Activated CD4-positive, alpha-beta T cell treated with anti-CD3 and anti-CD28 coated beads, Interleukin-2, amount 10 ng/mL, durations not matched to agents 24 days and 14 days (primary cell): ENCODE measurements at places on chromosomes 7 and 10.
A peak's percentile ranks its signal among the peaks of the same experiment; 100 is the strongest.

- DNase-seq, result no peak
- H3K36me3 ChIP-seq, result no peaks in the 10 kb centered on the region
- no peak overlapping the region for H3K4me3 ChIP-seq
- H3K4me1 ChIP-seq, result no peaks in the 10 kb centered on the region
These were observed 43.8 kb upstream of the PAPSS2 start for GRCh38 chr10:87615856-87616255.

GRCh38 chr10:124509880-124510632, 48.4 kb downstream of the LHPP start:
- peaks cover 5% of the 10 kb centered on the region for H3K4me1 ChIP-seq
- no peak for DNase-seq
- H3K4me3 ChIP-seq, result no peak overlapping the region
- H3K27ac ChIP-seq, result no peak overlapping the region

- peaks cover 37% of the 10 kb centered on the region for H3K4me1 ChIP-seq
- no peak for DNase-seq
- no peaks in the 10 kb centered on the region for H3K27me3 ChIP-seq
- peaks cover 50% of the 10 kb centered on the region for H3K36me3 ChIP-seq
- H3K4me3 ChIP-seq, result no peak overlapping the region
These were observed 3.5 kb downstream of the ERLIN1 start for GRCh38 chr10:100182281-100182680.

DNA sequence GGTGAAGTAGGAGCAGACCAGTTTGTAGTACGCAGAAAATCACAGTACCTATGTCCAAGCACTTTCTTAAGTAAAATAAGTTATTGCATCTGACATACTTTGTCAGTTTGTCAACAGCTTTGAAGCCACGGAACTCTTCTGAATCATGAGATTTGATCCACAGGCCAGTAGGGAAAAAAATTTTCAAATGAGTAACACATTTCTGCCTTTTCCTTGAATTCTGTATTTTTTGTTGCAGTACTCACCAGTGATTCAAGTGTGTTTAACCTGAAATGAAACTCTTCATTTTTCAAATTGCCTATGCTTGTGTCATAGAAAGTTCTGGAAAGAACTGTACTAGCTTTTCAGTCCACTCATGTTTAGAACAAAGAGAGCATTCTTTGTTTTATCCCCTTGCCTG, 337.7 kb downstream of the GATA3 start:
- H3K4me1 ChIP-seq, result peaks cover 3% of the 10 kb centered on the region
- H3K27ac ChIP-seq, result no peak overlapping the region
- H3K4me3 ChIP-seq, result no peak overlapping the region
- no peaks in the 10 kb centered on the region for H3K36me3 ChIP-seq
- DNase-seq, result no peak

- H3K27ac ChIP-seq, result no peak overlapping the region
- DNase-seq, result no peak
- no peaks in the 10 kb centered on the region for H3K36me3 ChIP-seq
- no peak overlapping the region for H3K4me3 ChIP-seq
These were observed 916.2 kb upstream of the GHITM start for GRCh38 chr10:83222832-83223742.

DNA sequence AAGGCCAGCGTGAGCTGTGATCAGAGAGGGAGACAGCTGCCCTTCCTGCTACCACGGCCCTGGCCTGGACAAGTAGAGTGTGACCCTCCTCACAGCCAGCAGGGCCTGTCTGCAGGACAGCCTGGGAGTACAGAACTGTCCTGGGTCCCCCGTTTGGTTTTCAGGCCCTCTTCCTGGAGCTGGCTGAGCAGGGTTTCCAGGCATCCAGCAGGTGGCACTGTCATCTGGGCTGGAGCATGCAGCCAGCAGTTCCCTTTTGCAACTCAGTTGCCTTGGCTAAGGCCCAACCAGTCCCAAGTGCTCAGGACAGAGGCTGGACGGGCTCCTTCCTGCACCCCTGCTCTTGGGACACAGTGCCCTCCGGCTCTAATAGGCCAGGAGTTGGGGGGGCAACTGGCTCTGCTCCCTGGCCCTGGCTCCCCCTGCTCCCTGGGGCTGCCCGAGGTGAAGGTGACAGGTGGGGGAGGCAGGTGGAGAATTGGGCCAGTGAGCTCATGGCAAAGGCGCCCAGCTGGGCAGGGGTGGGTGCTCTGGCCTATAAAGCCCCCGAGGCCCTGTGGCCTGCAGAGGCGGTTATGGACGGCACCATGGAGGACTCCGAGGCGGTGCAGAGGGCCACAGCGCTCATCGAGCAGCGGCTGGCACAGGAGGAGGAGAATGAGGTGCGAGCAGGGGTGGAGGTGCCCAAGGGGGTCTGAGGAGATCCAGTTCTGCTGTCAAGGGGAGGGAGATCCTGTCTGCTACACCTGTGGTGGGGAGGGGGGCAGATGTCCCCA, at the start of gene ANKRD2:
ANKRD2 (plus strand) TSS at position 566 of the 776 bp plus-strand sequence; CDS start at position 576, 10 bp downstream.
- DNase-seq, result peak; percentile 87
- H3K27me3 ChIP-seq, result peaks cover 4% of the 10 kb centered on the region
- H3K36me3 ChIP-seq, result no peaks in the 10 kb centered on the region
- no peak within 1 kb of the TSS for H3K27ac ChIP-seq
- H3K4me1 ChIP-seq, result no peaks in the 10 kb centered on the region

DNA sequence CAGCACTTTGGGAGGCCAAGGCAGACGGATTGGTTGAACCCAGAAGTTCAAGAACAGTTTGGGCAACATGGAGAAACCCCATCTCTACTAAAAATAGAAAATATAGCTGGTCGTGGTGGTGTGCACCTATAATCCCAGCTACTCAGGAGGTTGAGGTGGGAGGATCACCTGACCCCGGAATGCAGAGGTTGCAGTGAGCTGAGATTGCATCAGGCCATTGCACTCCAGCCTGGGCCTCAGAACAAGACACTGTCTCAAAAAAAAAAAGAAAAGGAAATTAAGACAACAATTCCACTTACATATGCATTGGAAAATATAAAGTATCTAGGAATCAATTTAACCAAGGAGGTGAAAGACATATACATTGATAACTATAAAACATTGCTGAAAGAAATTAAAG, 7.2 kb upstream of the OGDH start:
- H3K27me3 ChIP-seq, result peaks cover 24% of the 10 kb centered on the region
- H3K27ac ChIP-seq, result no peak overlapping the region
- no peaks in the 10 kb centered on the region for H3K36me3 ChIP-seq
- no peak overlapping the region for H3K4me3 ChIP-seq

DNA sequence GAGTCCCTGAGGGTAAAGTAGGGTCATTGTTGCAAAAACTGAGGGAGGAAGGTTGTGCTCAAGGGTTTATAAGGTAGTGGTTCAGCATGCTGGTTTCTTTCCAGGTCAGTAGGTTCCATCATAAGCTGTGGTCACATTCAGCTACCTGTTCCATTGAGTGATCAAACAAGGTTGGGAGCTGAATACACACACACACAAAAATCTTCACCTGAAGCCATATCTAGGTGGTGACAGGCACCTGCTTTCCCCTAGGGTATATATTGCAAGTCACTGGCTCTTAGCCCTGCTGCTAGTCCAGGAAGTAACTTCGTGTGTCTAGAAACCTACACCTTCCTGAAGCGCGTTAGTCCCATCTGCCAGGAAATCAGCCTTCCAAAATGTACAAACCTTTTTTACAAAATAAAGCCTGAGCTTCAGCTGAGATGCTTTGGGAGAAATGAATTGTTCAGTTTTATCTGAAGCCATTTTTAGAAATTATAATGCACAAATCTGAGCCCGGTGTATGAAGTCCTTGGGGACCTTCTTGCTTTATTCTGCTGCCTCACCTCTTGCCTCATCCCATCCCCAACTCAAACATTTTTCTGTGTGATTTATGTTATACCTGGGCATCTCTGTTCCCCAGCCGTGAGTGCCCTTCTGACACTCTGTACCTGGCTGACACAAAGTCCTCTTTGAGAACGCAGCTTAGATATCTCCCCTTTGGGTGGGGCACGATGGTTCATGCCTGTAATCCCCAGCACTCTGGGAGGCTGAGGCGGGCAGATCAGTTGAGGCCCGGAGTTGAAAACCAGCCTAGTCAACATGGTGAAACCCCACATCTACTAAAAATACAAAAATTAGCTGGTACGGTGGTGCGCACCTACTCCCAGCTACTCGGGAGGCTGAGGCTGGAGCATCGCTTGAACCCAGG, 10.6 kb upstream of the LAMTOR4 start:
- no peaks in the 10 kb centered on the region for H3K27me3 ChIP-seq
- H3K4me3 ChIP-seq, result no peak overlapping the region
- H3K27ac ChIP-seq, result peak overlapping the region; percentile 52
- DNase-seq, result peak; percentile 69
- peaks cover 17% of the 10 kb centered on the region for H3K4me1 ChIP-seq
- H3K36me3 ChIP-seq, result no peaks in the 10 kb centered on the region

DNA sequence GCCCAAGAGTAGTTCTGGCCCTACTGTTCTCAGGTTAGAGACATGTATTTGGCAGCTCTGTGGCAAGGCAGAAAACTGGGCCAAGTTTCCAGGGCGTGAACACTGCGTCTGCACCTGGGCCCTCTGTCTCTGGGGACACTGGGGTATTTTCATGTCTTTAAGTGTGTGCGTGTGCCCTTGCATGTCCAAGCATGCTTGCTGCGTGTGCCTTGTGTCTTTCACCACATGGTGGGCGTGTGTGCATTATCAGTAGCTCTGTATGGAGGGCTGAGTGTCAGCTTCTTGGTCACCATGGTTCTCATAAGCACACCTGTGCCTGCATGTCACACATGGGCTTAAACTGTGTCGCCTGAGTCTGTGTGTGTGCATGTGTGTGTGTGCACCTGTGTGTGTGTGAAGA, 69.3 kb downstream of the HIPK2 start:
- H3K4me1 ChIP-seq, result peaks cover 7% of the 10 kb centered on the region
- no peak overlapping the region for H3K27ac ChIP-seq
- no peak for DNase-seq
- no peaks in the 10 kb centered on the region for H3K27me3 ChIP-seq

DNA sequence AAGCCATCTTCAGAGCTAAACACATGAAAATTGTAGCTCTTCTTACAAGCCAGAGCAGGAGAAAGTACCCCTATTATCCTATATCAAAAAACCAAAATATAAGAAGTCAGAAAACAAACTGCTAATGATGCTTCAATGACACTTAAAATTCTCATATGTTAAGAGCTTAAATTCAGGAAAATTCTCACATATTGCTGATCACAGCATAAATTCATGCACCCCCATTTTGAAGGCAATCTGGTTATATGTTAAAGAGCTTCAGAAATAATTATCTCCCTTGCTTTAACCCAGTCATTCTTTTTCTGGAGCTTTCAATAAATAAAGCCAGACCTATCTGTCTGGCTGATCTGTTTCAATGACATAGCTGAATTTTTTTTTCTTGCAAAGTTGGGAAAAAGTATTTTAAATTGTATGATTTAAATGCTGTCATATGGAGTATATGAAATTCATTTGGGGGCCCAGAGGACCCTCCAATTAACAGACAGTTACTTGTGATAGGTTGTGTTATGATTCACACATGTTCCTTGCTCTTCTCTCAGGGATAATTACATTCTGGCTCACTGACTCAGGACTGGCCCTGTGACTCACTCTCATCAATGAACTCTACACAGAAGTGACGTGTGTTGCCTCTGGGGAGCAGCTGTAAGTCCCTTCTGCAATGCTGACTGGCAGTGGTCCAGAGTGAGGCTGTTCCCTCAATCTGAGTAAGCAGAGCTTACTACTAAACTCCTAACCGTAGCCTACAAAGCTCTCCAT, 85.2 kb downstream of the HGF start:
- no peaks in the 10 kb centered on the region for H3K36me3 ChIP-seq
- H3K27ac ChIP-seq, result no peak overlapping the region
- no peak overlapping the region for H3K4me3 ChIP-seq

DNA sequence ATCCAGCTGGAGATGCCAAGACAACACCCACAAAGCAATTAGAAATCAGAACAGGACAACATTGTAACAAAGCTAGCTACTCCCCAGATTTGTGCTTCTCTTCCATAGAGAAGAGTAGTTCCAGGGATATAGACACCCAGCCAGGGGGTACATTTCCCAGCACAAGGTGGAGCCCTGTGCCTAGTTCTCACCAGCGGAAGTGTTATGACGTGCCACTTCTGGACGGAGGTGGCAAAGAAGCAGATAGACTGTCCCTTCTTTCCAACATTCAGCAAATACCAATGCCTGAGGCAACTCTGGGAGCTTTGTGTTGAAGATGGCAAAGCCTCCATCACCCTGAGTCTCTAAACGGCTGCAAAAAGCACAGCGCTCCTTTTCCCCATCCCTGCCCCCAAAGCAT, 23.4 kb upstream of the GSAP start:
- no peak overlapping the region for H3K27ac ChIP-seq
- no peak for DNase-seq
- no peaks in the 10 kb centered on the region for H3K36me3 ChIP-seq
- H3K4me1 ChIP-seq, result peaks cover 2% of the 10 kb centered on the region

GRCh38 chr10:29057822-29058331, 231.0 kb upstream of the LYZL1 start:
- no peak overlapping the region for H3K4me3 ChIP-seq
- H3K27me3 ChIP-seq, result no peaks in the 10 kb centered on the region
- H3K4me1 ChIP-seq, result no peaks in the 10 kb centered on the region
- DNase-seq, result no peak

DNA sequence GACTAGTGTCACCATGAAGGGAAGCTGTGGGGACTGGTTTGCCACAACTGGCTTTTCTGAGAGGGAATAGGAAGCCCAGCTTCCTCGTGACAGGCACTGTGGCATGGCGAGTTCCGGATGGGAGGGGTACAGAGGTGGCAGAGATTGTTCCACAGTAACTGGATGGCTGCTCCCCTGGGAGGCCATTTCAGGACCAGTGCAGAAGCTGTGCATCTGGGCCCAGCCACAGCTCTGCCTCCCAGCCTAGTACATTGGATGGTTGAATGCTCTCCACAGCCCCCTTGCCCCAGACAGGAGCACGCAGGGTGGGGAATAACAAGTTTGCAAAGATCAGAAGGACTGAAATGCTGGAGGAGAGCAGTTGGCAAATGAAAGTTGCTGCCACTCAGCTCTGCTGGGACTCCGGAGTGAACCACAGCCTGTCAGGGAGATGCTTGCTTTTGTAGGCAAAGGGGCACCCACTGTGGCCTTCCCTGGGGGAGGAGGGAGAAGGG, 51.8 kb downstream of the GSDME start:
- H3K27ac ChIP-seq, result no peak overlapping the region
- peaks cover 7% of the 10 kb centered on the region for H3K4me1 ChIP-seq
- no peaks in the 10 kb centered on the region for H3K36me3 ChIP-seq

DNA sequence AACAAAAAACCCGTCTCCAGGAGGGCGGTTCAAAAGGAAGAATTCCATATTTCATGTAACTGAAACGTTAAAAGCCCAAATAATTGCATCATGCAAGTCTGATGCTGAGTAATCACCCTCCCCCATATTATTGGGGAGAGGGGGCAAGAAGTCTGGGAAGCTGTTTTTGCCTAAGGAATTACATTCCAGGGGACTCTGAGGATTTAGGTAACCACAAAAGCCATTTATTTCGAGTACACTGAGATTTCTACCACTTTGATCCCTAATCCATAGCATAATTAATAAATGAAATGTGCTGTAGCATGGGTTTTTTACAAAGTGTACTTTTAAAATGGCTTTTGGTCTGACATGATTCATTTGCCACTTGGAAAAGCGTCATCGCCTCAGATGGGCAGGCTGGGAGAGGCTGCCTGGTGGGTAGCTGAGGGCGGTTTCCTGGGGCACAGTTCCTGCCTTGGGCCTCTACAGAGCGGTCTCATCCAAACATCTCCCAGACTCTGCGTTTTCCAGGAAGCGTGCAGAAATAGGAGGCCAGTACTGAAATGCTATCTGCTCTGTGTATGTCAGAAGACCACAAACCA, 106.5 kb downstream of the TCF7L2 start:
- H3K36me3 ChIP-seq, result no peaks in the 10 kb centered on the region
- no peaks in the 10 kb centered on the region for H3K4me1 ChIP-seq
- H3K4me3 ChIP-seq, result no peak overlapping the region
- H3K27me3 ChIP-seq, result peaks cover 20% of the 10 kb centered on the region
- H3K27ac ChIP-seq, result no peak overlapping the region
- DNase-seq, result no peak
